Pancreas (tissue), 10 donors: ENCODE measurements at places on chromosomes 6 and 20. TPM values are rescaled to one million over a fixed set of nuclear protein-coding genes. Genes with fewer than 3 reads are reported as not detected.

GRCh38 chr6:169371344-169372127 lies 117.9 kb upstream of the THBS2 start:
- DNase-seq = no peak

DNA sequence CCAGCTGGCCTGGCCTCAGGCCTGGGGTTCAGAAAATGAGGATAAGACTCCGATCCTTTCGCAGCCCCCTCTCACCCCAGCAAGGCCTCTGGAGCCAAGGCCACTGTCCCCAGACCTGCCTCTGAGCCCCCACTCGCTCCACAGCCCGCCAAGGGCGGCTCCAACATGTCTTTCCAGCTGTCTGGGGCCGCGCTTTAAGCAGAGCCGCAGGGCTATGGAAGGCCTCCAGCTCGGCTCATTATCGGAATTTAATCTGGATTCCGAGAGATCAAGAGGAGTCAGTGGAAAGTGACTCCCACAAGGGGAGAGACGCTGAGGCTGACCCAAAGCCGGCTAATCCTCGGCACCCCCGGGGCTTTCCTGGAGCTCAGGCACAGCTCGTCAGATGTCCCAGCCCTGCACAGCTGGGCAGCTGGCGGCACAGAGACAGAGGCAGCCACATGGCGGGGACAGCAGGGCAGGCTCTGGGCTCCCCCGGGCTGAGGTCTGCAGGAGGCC lies 41.8 kb downstream of the BMP7 start:
- DNase-seq = no peak

DNA sequence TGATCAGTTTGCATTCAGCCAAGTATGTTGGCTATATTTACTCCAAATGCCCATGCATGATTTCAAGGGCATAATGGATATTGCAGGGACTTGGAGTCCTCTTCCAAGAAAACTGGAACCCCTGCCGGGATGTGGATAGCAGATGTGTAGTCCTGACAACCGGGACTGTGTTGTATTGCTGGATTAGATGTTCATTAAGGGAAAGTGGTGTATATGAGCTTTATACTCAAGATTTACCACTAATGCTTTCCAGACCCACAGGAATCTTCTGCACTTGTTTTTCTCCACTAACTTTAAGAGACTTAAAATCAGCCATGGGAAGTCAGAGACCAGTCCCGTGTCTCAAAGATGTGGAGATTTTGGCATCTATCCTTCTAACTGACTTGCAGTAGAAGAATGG lies 770.9 kb downstream of the HDGFL1 start:
- no peak for DNase-seq

GRCh38 chr20:12180107-12180661 lies 262.5 kb downstream of the BTBD3 start:
- DNase-seq = no peak

DNA sequence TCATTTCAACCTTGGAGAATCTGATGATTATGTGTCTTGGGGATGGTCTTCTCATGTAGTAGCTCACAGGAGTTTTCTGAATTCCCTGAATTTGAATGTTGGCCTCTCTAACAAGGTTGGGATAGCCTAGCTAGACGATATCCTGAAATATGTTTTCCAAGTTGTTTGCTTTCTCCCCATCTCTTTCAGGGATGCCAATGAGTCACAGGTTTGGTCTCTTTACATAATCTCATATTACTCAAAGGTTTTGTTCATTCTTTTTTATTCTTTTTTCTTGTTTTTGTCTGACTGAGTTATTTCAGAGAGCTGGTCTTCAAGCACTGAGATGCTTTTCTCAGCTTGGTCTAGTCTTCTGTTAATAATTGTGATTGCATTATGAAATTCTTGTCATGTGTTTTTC lies 42.7 kb upstream of the COL9A1 start:
- DNase-seq = no peak

Gene TRIM40
- not detected for polyA plus RNA-seq

DNA sequence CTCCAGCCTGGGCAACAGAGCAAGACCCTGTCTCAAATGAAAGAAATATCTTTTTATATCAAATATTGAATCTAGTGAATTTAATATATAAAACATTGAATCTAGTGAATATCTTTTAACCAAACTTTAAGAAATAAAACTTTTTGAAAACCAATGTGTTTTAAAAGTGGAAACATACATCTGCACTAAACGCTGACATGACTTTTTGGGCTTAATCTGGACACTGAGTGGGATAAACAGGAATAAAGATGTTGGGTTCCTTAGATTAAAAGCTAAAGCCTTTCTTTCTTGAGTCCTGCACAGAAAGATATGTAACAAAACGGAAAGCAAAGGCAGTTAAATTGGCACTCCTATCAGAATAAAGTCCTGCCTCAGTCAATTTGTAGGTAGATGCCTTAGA lies 190.2 kb downstream of the ARHGAP18 start:
- DNase-seq = no peak

Gene MCCD1
- not detected for polyA plus RNA-seq

GRCh38 chr6:28742668-28743270 lies 181.0 kb downstream of the TRIM27 start:
- no peak for DNase-seq

- no peak for DNase-seq
Observed at GRCh38 chr6:137452333-137452894, 41.8 kb downstream of the OLIG3 start.

DNA sequence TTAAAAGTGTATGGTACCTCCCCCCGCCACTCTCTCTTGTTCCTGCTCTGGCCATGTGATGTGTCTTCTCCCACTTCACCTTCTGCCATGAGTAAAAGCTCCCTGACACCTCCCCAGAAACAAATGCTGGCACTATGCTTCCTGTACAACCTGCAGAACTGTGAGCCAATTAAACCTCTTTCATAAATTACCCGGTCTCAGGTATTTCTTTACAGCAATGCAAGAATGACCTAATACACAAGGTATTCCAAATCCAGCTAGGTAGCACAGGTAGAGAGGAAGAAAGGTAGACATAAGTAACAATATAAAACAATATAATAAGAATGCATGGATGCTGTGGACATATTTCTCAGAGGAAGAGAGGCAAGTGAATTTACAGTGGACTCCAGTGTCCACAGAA lies 394.1 kb upstream of the ARID1B start:
- no peak for DNase-seq

DNA sequence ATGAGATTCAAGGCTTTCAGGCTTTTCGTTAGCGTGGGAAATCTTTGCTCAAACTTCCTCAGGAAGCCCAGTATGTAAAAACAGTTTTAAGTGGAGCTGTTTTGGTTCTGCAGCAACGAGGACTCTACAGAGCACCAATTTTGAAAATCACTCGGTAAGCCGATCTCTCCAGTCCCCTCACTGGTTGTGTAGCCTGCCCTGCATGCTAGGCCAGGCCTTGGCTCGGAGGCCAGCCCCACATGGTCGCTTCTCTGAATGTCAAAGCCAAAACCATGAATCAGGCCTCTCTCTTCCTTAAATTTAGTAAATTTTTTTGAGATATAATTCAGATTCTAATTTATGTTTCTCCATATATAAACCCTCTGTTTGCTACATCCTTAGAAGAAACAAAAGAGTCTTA lies 108.0 kb downstream of the CHD6 start:
- no peak for DNase-seq

- DNase-seq = no peak
Observed at GRCh38 chr6:2254747-2255146, 9.3 kb upstream of the GMDS start.

- DNase-seq = no peak
Observed at GRCh38 chr20:51424270-51425117, 118.0 kb downstream of the NFATC2 start.

GRCh38 chr6:4665489-4666417 lies 110.5 kb upstream of the CDYL start:
- no peak for DNase-seq

DNA sequence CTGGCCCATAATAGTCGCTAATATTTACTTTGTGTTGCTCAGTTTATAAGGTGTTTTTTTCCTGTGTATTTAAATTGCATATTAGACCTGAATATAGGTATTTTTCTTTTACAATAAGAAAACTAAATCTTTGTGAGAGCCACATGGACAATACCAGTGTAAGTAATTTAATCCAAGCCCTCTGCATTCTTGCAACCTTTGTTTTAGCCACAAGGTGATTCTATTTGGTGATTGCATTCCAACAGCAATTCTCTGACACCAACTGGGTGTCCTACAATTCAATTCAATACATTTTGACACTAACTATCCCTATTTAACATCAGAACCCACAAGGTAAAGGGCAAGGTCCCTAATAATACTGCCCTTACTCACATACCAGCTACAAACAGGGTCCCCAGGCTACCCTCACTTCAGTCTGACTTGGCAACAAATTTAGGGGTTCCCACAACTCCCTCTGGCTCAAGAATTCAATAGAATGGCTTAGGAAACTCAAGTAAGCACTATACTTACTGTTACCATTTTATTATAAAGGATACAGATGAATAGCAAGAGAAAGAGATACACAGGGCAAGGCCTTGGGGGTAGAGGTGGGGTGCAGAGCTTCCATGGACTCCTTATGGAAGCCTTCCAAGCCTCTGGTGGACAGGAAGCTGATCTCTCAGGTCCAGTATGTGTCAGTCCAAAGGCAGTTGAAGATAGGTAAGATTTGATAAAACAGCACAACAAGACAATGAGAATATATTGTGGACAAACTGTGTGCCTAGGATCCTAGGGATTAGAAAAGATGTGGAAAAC lies 169.3 kb downstream of the CD83 start:
- no peak for DNase-seq

DNA sequence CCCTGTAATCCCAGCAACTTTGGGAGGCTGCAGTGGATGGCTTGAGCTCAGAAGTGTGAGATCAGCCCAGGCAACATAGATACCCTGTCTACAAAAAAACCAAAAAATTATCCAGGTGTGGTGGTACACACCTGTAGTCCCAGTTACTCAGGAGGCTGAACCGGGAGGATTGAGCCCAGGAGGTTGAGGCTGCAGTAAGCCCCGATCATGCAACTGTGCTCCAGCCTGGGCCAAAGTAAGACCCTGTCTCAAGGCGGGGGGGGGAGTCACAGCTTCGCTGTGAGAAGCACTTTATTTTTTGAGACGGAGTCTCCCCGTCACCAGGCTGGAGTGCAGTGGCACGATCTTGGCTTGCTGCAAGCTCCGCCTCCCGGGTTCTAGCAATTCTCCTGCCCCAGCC lies 54.2 kb downstream of the EZR start:
- no peak for DNase-seq

- DNase-seq = no peak
Observed at GRCh38 chr20:18767676-18768075, 45.9 kb upstream of the SCP2D1 start.

- no peak for DNase-seq
Observed at GRCh38 chr6:105388392-105388791, 14.5 kb downstream of the PREP start.

Gene HLA-F
- polyA plus RNA-seq = 30.1 TPM

GRCh38 chr6:125153391-125154117 lies at the start of gene TPD52L1:
TPD52L1 (plus strand) TSS chr6:125153773; CDS start chr6:125153952, 179 bp downstream.
- peak; percentile 92 for DNase-seq

Gene DNAH8
- polyA plus RNA-seq = not detected

Gene TINAG
- polyA plus RNA-seq = not detected

DNA sequence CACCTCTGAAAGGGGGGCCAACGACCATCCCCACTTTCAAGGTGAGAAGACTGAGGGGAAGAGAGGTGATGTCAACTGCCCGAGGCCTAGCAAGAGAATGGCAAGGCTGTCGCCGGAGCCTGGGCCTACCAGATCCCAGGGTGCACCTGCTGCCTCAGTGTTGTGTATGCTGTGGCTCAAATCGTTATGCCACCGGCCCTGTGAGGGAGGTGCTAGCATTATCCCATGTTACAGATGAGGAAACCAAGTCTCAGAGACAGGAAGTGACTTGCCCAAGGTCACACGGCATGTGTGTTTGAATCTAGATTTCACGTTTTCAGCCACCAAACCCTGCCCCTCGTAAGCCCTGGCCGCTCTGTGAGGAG lies 152.5 kb downstream of the CEBPB start:
- no peak for DNase-seq

- DNase-seq = no peak
Observed at GRCh38 chr6:117354671-117355070, 71.1 kb downstream of the ROS1 start.

DNA sequence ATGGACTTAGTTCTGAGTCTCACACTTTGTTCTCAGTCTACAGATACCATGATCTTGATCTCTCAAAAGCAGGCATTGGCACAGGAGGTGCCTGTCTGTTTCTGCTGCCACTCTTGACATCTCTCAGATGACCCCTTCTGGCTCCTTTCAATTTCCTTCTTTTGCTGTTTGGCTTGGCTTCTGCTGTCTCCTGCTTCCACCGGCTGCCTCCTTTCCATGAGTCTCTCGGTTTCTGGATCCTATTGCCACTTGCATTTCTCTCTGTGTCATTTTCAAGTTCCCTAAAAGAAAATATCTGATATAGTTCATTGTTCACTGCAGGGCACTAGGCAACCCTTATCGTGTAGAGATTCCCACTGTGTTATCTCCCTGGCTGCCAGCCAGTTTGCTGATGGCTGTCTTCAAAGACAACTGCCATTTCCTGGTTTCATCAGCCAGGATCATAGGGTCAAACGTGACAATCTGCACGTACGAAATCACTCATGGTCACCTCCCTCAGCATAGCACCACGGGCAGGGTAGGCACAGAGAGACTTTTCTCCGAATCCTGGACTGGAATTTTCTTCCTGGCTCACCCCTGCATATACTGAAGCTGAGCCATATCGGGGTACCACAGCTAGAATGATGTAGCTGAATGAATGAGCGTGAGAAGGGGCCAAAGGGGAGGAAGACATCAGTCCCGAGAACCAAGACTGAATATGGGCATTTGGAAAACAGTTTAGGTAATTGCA lies 144.6 kb upstream of the TMEM170B start:
- DNase-seq = peak; percentile 24

Gene BNIP5
- 0.12 TPM for polyA plus RNA-seq

Gene TREM1
- polyA plus RNA-seq = 0.16 TPM

Gene SYTL3
- 1.6 TPM for polyA plus RNA-seq

DNA sequence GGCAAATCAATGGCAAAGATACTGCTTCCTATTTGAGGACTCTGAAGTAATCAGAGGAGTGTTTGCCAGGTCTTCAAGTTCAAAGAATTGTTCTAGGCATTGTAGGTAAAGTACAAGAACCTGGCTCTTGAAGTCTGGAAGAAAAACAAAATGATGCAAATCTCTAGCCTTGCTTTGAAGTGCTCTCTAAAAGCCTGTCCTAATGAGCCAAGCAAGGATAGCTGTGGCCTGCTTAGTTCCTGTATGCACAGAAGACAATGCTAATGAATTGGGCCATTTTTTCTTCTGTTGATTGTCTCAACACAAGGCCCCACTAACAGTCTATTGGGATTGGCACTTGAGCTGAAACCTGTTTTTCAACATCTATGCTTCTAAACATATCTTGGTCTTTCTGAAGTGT lies 165.0 kb upstream of the POU3F2 start:
- DNase-seq = no peak

DNA sequence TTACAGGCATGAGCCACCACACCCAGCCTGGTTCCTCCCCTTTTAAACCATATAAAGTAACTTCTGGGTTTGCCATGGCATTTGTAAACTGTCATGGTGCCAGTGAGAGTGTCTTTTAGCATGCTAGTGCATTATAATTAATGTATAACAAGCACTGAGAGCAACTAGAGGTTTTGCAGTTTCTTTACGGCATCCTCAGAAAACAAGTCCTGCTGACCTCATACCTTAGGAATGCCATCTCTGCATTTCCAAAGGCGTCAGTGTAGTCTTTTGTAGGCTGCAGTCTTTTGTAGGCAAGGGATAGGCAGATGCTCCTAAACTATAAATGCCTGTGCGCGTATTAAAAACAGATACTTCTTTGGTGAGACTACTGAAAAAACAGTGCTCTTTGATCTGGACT lies 75.0 kb upstream of the EZR start:
- no peak for DNase-seq

Gene RWDD2A
- 6.2 TPM for polyA plus RNA-seq

Gene PFDN6
- 76.2 TPM for polyA plus RNA-seq

GRCh38 chr6:54307439-54307910 lies 766 bp upstream of the TINAG start:
- DNase-seq = no peak
